ENCODE measurements at places on chromosomes 2 and 18.

- no peak for DNase-seq
These were observed 122.2 kb downstream of the DSC3 start for GRCh38 chr18:30920351-30920750.

- no peak for DNase-seq
These were observed 80.2 kb downstream of the CDK15 start for GRCh38 chr2:201886504-201886903.

GRCh38 chr18:30658306-30658705 is 384.2 kb downstream of the DSC3 start:
- DNase-seq, result no peak

DNA sequence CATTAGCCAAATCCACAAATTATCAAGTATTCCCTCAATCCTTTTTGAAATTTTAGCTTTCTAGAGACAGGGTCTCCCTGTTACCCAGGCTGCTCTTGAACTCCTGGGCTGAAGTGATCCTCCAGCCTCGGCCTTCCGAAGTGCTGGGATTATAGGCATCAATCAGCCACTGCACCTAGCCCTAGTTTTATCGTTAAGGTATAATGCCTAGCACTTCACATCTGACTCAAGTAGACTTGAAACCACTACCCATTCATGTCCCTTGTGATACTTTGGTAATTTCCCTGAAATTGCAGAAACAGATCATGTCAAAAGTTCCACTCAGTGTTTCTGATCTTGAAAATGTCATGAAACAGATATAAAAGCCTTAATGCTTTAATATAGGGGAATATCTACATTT is 26.3 kb downstream of the MEX3C start:
- no peak for DNase-seq

DNA sequence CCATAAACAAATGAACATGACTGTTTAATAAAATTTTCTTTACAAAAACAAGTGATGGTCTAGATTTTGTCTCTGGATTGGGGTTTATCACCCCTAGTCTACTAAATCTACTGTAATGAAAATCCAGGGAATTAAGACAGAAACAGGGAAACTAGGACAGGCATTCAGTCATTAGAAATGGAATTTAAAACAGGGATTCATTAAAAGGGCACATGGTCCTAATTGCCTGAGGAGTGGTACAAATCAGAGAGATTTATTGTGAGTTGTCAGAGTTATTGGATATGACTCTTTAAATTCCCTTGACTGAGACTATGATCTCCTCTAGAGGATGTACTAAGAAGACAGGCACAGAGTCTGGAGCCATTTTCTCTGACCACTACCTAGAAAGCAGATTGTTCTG is 670.9 kb upstream of the GCFC2 start:
- no peak for DNase-seq

DNA sequence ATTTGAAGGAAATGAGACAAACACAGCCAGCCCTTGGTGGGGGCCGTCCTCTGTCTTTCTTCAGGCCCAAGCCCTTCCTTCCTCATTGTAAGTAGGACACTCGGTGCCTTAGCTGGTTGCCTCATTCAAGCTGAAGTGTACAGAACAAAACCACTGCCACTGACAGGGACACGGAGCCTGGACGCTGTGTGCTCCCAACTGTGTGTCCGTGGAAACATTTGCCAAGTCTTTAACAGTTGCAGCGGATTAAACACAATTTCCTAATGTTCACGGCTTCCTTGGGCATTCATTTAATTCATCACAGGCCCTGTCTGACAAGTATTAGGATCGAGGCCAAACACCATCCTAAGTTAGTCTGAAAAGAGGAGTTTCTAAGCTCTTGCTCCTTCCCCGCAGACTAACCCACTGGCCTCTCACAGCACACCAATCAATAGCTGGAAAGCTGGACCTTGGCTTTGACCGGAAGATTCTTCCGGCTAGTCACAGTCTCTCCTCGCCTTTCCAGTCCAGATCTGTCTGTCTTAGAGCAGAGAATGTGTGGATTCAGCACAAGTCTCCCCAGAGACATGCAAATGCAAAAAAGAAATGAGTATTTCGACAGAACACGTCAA is 68.7 kb upstream of the ACSL3 start:
- no peak for DNase-seq

DNA sequence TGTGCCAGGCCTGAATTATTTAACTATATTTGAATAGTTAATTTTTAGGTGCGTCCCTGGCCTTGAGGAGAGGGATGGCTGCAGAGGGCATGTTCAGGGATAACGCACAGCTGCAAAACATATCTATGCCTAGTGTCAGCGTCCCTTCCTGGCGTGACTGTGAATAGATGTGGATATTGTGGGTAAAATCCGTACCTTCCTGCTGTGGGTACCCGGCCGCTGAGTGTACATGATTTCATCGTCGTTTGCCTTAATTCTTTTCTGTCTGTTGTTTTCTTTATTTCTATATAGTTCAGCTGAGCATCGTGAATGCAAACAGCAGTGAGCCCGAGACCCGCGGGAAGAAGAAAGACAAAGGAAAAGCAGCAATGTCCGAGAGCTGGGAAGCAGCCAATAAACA is 25.0 kb upstream of the MC2R start:
- DNase-seq, result no peak

- no peak for DNase-seq
These were observed 114.6 kb downstream of the TLK1 start for GRCh38 chr2:171046048-171046560.

- no peak for DNase-seq
These were observed 3.7 kb upstream of the LRP2 start for GRCh38 chr2:169366066-169366465.

GRCh38 chr2:180753809-180754761 is 226.3 kb upstream of the UBE2E3 start:
- no peak for DNase-seq

DNA sequence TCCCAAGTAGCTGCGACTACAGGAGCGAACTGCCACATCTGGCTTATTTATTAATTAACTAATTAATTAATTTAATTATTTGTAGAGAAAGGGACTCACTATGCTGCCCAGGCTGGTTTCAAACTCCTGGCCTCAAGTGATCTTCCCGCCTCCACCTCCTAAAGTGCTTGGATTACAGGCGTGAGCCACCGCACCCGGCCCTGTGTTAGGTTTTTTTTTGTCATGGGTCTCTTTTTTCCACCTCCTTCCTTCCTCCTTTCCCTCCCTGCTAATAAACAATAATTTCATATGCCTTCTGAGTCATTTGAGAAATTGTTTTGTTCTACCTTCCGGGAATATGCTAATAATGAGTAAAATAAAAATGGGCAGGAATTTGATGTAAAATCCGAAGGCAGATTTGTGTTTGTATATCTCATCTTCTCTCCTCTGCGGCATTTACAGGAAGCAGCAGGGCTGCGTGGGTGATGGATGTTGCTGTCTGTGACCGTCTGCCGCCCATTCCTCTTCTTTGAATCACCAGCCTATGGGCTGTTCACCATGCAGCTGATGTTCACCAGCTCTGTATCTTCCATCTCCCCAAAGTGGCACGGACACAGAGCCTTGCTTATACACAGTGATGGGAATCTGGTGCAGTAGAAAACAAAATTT is 89.9 kb downstream of the ACSL3 start:
- DNase-seq, result no peak
